NCI-H345 (cell line): ENCODE measurements at places on chromosomes 6 and 20.

GRCh38 chr6:48560408-48560807 is 449.4 kb upstream of the PTCHD4 start:
- DNase-seq = no peak

- DNase-seq = no peak
These were observed 41.7 kb downstream of the SNAP25 start for GRCh38 chr20:10260316-10260715.

DNA sequence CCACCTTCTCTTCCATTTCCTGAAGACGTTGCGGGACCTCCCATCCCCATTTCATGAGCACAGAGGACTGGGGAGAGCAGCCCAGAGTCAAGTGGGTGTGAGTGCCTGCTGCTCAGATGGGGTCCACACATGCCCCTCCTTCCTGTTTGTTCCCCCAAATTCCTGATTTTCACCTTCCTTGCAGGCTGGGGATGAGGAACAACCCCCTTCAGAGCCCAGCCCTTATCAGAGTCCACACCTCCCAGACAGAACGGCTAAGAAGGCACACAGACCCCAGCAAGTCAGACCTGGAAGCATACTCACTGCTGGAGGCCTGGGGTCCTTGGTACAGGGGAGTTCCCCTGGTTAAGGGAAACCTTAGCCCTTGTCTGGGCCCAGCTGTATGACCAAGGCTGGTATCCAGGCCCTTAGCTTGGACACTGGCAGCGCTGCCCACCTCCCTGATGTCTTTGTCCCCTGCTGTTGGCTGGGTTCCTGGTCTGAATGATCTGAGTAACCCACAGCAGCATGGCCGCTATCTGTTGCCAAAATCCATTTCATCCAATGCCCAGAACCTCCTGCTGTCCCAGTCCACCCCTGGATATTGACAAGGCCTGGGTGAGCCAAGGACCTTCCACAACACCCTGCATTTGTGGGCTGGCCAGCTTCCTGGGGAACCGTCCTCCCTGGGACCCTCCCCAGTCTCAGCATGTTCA is 230.9 kb downstream of the SYNDIG1 start:
- no peak for DNase-seq

GRCh38 chr6:72950114-72950860 is 275.0 kb downstream of the KHDC1L start:
- DNase-seq = no peak

DNA sequence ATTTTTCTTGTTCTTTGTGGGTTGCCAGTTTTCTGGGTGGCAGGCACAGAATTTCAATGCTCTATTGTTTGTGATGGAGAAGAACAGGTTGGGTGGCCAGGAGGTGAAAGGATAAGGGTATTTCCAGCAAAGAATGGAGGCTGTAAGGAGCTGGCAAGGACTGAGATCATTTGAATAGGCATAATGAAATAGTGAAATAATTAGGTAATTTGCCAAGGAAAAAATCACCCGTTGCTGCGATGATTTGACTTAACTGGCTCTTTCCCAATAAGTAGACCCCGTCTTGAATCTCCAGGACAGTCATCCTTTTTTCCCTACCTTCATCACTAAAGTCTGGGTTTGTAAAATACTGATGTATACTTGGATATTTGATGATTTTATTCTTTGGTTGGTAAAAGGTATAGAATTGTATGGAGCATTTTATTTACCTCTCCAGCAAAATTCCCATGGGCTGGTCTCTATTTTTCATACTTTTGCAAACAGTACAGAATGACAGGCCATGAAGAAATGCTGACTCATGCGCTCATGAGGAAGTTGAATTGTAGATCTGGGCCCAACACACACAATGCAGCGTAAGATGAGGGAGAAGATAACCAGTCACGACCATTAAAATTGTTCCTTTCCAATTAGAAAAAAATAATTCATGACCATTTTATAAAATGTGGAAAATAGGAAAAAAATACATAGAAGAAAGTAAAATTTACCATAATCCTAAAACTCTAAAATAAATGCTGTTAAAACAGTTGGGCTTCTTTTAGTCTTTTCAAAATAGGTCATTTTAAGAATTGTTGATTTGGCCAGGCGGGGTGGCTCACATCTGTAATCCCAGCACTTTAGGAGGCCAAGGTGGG is 2.4 kb upstream of the GCNT2 start:
- no peak for DNase-seq
